ENCODE measurements at places on chromosomes 16 and 17.

- no peak for DNase-seq
These were observed 1.5 kb upstream of the SREBF1 start for GRCh38 chr17:17837966-17838962.

- DNase-seq, result no peak
These were observed 11.6 kb upstream of the GP1BA start for GRCh38 chr17:4920351-4921048.

- DNase-seq, result no peak
These were observed 5.9 kb downstream of the SCARF1 start for GRCh38 chr17:1639549-1640180.

DNA sequence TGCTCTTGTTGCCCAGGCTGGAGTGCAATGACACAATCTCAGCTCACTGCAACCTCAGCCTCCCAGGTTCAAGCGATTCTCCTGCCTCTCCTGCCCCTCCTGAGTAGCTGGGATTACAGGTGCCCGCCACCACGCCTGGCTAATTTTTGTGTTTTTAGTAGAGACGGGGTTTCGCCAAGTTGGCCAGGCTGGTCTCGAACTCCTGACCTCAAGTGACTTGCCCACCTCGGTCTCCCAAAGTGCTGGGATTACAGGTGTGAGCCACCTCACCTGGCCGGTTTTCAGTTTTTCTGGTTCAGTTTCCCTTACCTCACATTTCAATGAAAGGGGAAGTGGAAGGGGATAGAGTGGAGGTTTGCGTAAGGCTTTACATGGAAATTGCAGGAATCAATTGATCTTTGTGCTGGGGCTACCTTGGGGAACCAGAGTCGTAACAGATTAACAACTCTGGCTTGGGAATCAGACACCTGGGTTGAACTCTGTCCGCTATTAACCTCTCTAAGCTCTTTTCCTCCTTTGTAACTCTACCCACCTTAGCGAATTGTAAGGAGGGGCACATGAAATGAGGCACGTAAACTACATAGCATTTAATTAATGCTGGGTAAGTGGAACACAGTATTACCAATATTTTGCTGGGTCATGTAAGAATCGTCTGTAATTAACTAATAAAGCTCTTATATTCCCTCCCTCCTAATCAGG, 3.2 kb downstream of the MPV17L start:
- DNase-seq, result no peak

DNA sequence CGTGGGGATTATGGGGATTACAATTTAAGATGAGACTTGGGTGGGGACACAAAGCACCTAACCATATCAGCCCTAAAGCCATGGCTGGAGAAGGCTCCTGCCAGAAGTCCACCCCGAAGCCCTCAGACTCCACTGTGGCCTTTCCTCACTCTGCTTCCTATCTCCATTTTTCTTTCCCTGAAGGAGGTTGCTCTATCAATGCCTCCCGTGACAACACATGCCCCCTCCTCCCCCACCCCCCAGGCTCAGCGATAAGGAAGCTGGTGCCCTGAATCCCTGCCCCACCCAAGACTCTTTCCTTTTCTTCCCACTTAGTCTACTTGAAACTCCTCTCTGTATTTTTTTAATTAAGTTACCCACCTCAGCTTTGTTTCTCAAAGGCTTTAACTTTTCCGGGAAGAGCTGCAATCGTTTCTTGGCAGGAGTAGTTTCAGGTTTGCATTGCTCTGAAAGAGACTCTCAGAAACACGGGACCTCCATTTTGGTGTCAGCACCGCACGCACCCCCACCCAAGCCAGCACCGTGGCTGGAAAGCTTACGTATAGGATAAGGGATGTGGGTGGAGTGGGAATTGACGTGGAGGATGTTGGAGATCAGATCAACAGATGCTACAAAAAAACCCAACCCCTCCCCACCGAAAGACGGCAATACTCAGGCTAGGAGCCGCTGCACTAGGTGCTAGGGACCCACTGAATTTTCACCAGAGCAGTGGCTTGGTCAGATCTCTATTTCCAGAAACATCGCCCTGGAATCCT, 15.2 kb upstream of the CA4 start:
- no peak for DNase-seq

GRCh38 chr16:27745348-27745747, 195.4 kb downstream of the KATNIP start:
- no peak for DNase-seq

- no peak for DNase-seq
These were observed 12.1 kb upstream of the HP start for GRCh38 chr16:72042157-72042660.

DNA sequence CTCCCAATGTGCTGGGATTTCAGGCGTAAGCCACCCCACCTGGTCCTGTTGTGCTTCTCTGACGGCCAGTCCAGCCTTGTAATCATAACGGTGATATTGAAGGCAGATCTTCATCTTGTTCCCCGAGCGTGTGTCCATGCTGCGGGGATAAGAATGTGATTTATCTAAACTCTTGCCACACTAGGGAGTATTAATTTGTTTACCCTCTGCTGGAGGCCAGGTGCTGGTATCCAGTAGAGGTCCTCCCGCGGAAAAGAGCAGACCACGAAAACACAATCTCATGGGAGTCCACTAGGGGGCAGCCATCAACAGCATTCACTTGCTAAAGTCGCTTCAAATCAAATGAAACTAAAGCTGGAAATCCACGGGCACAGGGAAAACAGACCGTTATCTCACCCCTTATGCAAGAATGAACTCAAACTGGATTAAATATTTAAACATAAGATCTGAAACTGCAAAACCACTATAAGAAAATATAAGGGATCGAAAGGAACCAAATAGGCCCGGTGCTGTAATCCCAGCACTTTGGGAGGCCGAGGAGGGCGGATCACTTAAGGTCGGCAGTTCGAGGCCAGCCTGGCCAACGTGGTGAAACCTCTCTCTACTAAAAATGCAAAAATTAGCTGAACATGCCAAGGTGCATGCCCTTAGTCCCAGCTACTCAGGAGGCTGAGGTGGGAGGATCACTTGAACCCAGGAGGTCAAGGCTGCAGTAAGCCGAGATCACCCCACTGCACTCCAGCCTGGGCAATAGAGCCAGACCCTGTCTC, 22.3 kb upstream of the RBBP6 start:
- DNase-seq, result peak; percentile 67

GRCh38 chr17:20189302-20189701, 180.1 kb downstream of the SPECC1 start:
- no peak for DNase-seq

DNA sequence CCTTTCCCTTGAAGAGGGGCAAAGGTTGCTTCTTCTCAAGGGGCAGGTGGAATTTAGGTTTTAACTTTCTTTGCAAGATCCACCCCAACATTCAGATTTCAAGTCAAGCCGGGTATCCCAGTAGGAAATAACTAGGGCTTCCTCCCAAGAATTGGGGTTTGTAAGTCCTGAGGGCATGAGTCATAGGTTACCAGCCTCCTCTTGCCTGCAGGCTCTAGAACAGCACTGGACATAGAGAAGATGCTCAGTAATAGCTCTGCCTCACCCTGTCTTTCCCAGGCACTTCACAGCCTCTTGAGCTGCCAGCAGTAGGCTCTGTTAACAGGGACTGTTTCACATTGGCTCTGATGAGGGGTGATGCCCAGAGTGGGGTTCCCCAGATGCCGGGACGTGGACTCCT, 35.8 kb upstream of the ZFP90 start:
- DNase-seq, result no peak

- DNase-seq, result peak; percentile 64
These were observed 1.8 kb downstream of the TMIGD1 start for GRCh38 chr17:30332057-30332542.

DNA sequence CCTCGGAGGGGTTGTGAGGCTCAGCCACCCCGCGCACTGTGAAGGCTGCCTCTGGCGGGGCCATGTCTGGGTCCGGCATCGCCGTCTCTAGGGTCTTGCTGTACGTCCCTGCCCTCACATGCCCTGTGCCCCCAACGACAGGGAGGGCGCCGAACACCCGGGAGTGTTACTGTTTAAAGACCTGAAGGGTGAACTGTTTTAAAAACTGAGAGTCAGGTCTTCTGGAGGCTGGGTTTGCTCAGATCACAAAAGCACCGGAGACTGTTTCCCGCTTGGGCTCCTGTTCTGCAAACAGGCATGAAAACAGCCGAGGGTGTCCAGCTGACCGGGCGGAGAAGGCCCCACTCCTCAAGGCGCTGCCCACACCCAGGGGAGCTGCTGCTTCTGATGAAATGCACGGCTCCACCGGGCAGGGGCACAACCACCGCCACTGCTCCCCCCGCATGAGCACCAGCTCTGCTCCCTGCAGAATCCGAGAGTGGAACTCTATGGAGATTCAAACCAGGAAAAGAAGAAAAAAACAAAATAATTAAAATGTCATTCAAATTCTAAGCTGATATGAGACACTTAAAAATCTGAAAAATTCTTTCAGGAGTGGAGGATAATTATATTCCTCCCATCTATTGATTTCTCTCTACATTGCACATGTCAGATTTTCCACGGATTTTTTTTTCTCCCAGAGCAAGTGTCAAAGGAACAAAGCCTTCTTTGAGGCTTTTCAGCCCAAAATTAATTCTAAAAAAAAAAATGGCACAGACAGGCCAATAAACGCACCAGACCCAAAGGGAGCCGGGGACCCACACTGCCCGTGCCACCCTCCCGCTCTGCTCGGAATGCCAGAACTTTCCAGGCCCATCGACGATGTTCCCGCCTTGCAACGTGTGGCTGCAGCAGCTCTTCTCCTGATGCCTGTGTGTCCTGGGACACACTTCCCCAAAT, 74.3 kb downstream of the LMF1 start:
- DNase-seq, result no peak

DNA sequence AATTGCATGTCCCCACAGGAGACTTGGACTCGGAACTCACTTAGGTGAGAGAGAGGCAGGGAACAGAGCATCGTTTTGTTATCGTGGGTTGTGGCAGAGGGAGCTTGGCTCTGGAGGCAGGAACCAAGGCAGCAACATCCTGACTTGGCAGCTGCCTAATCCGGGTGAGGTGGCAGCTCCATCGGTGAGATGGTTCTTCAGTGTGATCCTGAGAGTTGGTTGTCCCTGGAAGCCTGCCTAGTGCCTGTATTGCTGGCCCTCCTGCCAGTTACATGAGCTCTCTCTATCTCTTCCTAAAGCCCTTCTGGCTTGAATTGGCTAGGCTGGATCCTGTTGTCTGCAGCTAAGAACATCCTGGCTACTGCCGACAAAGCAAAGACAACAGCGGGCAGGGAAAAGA, 19.9 kb upstream of the SEC14L1 start:
- no peak for DNase-seq

GRCh38 chr17:77459018-77459755, 318.4 kb downstream of the SEC14L1 start:
- no peak for DNase-seq

- no peak for DNase-seq
These were observed 18.2 kb downstream of the VMP1 start for GRCh38 chr17:59725691-59726090.

GRCh38 chr16:89953671-89954406, 5.3 kb downstream of the DEF8 start:
- DNase-seq, result peak; percentile 20

DNA sequence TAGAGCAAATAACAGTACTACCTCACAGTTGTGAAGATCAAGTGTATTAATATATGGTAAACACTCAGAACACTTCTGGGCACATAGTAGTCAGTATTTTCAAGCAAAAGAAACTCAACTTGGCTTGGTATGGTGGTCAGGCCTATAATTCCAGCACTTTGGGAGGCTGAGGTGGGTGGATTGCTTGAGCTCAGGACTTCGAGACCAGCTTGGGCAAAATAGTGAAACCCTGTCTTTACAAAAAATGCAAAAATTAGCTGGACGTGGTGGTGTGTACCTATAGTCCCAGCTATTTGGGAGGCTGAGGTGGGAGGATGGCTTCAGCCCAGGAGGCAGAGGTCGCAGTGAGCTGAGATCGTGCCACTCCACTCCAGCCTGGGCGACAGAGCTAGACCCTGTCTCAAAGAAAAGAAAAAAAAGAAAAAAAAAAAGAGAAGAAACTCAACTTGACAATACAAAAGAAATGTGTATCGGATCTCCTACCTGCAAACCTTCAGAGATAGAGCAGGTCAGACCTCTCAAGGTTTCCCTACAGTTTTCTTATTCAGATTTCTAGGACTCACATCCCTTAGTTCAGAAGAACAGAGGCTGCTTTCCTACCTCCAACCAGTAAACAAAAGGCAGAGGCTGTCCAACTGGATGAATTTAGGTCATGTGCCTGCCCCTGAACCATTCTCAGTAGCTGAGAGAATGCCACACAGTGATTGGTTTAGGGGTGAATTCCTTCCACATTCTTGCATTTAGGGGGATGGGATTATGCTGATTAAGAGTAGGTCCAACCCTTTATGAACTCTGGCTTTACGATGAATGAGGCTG, 1.7 kb upstream of the KPNA2 start:
- DNase-seq, result no peak

DNA sequence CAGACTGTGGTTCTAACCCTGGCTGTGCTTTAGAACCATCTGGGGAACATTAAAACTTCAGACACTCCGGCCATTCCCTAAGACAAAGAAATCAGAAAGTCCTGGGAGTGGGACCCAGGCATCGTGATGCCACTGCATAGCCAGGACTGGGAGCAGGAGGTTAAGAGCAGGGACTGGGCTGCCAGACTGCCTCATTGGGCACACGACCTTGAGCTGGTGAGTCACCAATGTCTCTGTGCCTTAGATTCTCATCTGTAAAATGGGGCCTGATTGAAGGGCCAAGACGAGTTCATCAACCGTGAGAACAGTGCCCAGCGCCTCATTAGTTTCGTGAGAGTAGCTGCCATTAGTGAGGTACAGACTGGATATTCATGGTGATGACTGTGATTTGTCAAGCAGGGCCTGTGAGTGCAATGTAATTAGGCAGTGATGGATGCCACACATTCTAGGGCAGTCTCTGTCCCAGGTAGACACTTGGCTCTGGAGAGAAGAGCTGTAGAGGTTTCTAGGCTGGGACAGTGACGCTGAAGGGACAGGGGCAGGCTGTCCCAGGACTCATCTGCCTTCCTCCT, 196.8 kb downstream of the NTN1 start:
- DNase-seq, result no peak

- no peak for DNase-seq
These were observed 56.7 kb upstream of the C17orf78 start for GRCh38 chr17:37318931-37319594.

DNA sequence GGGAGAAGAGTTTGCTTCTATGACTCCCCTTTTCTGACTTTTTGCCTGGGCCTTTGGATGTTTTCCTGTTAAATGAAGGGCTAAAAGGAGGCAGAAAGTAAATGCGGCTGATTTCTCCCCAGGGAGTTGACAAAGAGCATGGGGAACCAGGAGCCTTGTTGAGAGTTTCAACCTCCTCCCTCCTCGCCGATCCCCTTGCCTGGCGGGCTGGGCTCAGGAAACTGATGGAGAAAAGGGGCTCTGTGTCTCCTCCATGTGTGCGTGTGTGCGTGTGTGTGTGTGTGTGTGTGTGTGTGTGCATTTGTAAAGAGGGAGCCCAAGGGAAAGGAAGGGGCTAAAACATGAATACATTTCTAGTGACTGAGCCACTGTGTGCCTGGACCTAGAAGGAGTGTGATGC, 94.5 kb downstream of the ZDHHC7 start:
- DNase-seq, result no peak

GRCh38 chr17:64110379-64111152, 19.4 kb downstream of the ERN1 start:
- DNase-seq, result no peak

Measured in CD4-positive, alpha-beta T cell treated with Interleukin-1 beta for 1 hour (primary cell).